Activated T-cell treated with anti-CD3 and anti-CD28 coated beads, Interleukin-2, amount 50 U/mL, for 1 hour (primary cell): ENCODE measurements at places on chromosomes 7 and 10.
A peak's percentile ranks its signal among the peaks of the same experiment; 100 is the strongest.

GRCh38 chr7:111763221-111763801 lies 201.0 kb upstream of the IMMP2L start:
- DNase-seq, result no peak

DNA sequence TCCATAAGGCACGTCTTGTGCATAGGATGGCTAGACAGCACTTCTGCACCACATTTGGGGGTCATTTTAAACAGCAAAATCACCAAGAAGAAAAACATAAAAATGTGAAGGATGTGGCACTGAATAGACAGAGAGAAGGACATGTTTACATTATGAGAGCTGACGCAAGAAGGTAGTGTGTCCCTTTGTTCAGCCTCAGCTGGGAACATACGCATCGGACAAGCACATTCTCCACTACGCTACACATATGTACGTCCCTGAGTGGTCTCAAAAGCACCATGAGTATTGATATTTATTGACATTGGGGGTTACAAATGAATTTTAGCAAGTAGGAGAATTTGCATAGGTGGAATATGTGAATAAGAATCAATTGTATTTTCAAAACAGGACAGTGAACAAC lies 20.2 kb downstream of the DDC start:
- DNase-seq, result no peak

DNA sequence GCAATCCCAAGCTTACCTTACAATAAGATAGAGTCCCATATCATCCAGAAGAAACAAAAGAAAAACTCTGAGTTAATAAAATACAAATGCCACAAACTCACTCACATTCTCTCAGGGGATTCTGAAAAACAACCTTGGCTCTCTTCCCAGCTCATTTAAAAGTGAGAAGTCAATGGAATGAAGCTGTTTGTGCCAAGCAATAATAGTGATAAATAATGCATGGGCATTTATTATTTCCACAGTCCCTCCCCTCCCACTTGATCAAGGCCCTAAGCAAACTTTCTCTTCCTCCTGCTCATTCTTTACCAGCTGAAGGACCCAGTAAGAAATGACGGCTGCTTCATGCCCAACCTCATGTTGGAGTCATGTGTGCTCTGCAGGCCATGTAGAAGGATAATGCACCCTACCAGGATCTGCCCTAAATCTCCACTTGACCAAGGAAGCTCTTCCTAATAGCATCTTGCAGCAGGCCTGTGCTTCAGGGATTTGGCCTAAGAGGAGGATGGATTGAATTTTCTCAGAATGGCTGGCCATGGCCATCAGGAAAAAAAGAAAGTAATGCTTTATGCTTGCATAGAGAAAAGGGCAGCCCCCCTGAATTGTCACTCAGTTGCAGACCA lies 451.3 kb downstream of the GPAM start:
- DNase-seq, result no peak

GRCh38 chr7:49852619-49853462 lies 79.4 kb downstream of the VWC2 start:
- no peak for DNase-seq

- DNase-seq, result no peak
These were observed 24.9 kb upstream of the FAM3C start for GRCh38 chr7:121420976-121421375.

GRCh38 chr7:67564959-67565358 lies 568.3 kb downstream of the TYW1 start:
- no peak for DNase-seq

- no peak for DNase-seq
These were observed 61.1 kb downstream of the GRK5 start for GRCh38 chr10:119268428-119268827.

DNA sequence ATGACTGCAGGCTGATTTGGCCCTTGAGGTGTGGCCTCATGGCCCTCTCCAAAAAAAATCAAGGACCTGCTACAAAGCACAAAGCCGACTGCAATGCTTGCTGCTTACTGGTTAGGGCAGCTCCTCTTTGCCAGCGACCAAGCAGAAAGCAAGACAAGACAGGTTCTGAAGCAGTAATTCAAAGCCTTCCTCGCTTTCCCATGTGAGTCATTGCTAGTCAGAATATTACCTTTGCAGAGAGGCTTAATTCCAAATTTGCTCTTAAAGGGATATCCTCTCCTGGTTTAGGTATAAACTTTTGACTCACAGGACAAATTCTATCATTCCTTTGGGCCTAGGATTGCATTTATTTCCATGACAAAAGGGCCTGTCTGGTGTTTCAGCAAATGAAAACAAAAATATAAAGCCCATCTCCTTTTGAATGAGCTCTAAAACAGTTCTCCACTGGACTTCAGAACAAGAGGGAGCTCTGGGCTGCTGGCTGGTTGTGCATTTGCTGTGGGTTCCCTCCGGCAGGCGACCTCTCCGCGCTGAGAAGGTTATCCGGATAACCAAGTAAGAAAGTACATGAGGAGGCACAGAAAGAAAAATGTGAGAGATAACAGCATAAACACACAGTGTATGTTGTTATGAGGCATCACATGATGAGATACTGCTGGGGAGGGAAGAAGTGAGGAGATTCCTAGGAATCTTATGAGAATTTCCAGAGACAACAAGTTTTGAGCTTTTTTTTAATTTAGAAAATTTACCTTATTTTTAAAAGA lies 90.8 kb downstream of the EGFR start:
- DNase-seq, result no peak

- no peak for DNase-seq
These were observed 10.1 kb downstream of the DENND10 start for GRCh38 chr10:119113751-119114732.

DNA sequence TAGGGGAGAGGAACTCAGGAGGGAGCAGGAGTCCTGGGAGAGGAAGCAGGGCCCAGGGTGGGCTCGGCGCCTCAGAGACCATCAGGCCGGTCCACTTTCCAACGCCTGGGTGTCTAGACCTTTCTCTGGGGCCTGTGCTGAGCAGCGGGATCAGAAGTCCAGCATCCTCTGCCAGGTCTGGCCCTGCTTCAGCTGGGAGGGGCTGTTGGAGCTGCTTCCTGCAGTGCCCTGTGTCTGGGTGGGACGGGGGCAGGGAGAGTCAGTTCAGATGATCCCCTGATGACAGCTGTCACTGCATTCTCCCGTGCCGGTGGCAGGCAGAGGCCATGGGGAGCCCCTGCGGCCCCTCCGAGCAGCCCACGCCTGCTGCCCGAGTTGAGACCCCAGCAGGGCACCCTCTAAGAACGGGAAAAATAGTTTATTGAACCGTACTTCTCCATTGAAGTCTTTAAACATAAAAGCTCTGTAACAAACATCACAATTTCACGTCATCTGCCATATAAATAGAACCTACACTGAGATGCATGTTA lies 23.3 kb downstream of the AP5Z1 start:
- DNase-seq, result no peak

DNA sequence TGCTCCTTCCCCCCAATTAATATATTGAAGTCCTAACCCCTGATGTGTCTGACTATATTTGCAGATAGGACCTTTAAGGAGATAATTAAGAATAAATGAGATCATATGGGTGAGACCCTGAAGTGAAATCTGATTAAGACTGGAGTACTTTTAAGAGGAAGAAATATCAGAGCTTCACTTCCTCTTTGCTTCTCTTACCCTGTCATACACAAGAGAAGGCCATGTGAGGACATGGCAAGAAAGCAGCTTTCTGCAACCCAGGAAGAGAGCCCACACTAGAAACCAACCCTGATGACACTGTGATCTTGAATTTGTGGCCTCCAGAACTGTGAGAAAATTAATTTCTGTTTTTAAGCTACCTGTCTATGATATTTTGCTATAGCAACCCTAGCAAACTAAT lies 44.2 kb downstream of the JMJD1C start:
- no peak for DNase-seq

DNA sequence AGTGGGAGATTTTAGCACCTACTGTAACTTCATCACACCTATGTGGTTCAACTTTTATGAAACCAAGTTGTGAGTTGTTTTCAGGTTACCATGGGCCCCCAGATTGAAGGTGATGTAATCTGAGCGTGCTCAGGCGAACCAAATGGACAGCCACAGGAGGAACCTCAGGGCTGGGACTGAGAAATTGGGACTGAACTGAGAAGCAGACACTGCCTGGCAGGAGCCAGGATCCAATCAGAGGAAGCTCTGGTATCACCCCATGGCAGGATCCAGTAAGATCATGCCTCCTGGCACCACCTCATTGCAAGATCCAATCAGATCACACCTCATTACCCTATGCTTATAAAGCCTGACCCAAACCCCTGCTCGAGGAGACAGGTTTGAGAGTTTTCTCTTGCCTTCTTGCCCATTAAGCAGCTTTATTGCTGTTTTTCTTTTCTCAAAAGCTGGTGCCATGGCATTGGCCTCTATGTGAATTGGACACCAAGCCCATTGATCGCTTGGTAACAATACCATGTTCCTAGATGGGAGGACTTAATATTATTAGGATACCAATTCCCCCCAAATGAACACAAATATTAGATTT lies 43.2 kb upstream of the GDF10 start:
- DNase-seq, result no peak

GRCh38 chr10:123143162-123143824 lies 4.6 kb upstream of the HMX2 start:
- peak; percentile 20 for DNase-seq

- DNase-seq, result no peak
These were observed 53.9 kb upstream of the SFMBT2 start for GRCh38 chr10:7464691-7465090.

DNA sequence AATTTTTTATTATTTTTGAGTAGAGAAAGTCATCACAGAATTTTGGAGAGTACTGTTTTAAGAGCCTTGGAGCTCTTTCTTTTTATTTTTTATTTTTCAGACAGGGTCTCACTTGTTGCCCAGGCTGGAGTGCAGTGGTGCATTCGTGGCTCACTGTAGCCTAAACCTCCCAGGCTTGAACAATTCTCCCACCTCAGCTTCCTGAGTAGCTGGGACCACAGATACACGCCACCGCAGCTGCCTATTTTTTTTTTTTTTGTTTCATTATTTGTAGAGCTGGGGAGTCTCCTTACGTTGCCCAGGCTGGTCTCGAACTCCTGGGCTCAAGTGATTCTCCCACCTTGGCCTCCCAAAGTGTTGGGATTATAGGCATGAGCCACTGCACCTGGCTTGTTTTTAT lies 10.6 kb downstream of the CPA4 start:
- DNase-seq, result no peak

DNA sequence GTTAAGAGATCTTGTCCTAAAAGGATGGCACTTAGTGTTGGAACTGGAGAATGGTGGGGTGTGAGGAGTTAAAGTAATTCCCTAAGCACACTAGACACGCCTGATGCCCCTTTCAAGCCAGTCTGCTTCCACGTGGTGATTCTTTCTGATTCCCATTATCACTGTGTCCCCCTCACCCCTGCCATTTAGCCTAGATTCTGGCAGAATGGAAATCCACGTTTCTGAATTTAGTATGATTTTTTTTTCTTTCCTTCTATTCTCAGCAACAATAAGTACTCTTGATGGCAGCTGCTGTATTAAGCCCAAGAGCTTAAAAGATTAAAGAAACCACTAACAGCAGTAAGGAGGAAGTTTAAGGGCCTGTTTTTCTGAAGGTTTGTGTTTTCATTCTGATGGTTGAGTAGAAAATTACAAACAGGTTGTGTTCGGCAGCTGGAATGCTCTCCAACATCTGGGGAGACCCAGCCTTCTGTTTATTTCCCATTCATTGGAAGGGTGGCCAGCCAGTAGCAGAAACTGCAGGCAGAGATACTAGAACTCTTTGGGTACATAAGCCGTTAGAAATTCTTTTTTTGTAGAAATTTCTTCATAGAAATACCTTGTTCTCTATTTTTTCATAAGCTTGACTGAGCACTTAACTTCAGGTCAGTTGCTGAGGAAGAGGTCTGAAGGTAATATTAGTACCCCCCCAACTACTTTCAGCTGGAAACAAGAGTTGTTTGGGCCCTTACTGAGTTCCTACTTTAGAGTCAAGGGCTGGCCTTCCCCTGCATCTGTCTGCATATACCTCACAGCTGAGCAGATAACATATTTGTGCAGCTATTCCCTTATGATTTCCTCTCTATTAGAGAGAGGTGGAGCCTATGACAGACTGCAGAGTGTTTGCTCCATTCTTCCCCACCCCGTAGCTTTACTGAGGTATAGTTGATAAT lies 355.1 kb downstream of the AUTS2 start:
- no peak for DNase-seq

GRCh38 chr7:132907380-132907940 lies 174.4 kb downstream of the CHCHD3 start:
- DNase-seq, result no peak

DNA sequence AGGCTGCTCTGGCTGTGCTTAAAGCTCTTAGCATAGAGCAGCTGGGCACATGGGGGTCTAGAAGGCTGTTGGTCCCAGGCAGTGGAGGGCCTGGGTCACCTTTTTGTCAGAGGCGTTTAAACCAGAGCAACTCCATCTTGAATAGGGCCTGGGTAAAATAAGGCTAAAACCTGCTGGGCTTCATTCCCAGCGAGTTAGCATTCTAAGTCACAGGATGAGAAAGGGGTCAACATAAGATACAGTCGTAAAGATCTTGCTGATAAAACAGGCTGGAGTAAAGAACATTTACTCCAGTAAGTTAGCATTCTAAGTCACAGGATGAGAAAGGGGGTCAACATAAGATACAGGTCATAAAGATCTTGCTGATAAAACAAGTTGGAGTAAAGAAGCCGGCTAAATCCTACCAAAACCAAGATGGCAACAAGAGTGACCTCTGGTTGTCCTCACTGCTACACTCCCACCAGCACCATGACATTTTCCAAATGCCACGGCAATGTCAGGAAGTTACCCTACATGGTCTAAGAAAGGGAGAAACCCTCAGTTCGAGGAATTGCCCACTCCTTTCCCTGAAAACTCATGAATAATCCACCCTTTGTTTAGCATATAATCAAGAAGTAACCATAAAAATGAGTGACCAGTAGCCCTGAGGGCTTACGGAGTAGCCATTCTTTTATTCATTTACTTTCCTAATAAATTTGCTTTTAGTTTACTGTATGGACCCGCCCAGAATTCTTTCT lies 96.8 kb upstream of the PCBD1 start:
- DNase-seq, result no peak

DNA sequence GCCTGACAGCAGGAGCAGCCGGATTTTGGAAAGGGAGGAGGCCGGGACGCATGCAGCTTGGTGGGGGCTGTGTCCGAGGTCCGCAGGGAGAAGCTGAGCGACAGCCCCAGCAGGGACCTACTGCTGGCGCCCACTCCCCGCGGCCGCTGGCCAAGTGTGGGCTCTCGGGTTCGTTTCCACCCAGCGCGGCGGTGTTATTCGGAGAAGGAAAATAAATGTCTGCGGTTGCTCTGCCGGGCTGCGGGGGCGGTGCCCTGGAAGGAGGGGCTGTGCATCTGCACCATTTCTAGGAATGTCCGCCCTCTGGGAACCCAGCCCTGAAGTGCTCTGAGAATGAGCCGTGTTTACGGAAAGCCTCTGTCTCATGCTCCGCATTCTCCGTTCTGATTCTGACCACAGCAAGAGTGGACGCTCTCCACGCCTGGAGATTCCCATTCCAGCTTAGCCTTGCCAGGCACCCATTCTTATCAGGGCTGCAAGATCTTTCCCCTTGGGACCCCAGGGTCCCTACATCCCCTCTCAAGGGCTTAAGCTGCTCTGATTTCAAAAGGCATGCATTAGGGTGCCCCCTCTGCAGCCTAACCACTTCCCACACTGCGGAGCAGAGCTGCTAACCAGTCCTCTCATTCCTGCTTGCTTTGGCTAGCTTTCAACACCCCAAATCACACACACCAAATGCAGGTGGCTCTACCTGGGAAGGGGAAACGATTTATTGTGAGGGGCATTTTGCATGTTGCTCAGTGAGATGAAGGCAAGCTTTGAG lies 256.6 kb upstream of the GLI3 start:
- no peak for DNase-seq

- DNase-seq, result no peak
These were observed 238.5 kb downstream of the CACNB2 start for GRCh38 chr10:18378766-18379165.
